Putamen (tissue), 1 donor: ENCODE measurements at places on chromosomes 1 and 21.

DNA sequence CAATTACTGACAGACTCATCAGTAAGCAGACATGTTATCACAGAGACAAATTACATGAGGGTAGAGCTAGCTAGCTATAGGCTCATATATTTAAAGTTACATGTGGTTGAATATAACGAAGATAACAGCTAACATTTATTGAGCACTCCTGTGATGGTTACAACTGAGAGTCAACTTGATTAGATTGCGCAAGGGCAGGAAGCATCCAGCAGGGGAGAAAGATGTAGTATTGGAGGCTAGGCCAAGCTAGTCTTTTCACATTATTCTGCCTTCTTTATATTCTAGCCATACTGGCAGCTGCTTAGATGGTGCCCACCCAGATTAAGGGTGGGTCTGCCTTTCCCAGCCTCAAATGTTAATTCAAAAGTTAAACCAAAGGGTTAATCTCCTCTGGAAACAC lies 37.1 kb downstream of the PIGK start:
- no peak for DNase-seq

GRCh38 chr1:192565946-192566345 lies 9.6 kb upstream of the RGS1 start:
- no peak for DNase-seq

GRCh38 chr1:107940701-107941100 lies 24.3 kb downstream of the VAV3 start:
- no peak for DNase-seq

DNA sequence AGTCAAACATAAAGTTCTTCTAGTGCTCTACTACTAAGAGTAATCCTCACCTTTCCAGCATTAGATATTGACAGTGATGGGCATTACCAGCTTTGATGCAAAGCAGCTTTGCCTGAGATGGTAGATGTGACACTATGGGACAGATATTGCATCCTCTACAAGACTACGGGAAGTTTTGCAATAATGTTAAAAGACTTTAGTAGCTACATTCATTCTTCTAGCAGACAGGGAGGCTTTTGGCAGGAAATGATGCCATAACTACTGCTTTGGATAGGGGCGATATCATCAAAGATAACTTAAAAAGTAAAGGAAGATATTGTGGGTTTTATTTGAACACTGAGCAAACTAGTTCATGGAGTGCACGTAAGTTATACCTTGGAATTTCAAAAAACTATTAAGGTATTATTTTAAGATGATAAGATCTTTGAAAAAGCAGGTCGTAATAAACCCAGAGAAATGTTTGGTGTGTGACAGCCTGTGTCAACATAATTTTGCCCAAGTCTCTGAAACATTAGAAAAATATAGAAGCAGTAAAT lies 368.3 kb upstream of the TMPRSS15 start:
- DNase-seq, result no peak

DNA sequence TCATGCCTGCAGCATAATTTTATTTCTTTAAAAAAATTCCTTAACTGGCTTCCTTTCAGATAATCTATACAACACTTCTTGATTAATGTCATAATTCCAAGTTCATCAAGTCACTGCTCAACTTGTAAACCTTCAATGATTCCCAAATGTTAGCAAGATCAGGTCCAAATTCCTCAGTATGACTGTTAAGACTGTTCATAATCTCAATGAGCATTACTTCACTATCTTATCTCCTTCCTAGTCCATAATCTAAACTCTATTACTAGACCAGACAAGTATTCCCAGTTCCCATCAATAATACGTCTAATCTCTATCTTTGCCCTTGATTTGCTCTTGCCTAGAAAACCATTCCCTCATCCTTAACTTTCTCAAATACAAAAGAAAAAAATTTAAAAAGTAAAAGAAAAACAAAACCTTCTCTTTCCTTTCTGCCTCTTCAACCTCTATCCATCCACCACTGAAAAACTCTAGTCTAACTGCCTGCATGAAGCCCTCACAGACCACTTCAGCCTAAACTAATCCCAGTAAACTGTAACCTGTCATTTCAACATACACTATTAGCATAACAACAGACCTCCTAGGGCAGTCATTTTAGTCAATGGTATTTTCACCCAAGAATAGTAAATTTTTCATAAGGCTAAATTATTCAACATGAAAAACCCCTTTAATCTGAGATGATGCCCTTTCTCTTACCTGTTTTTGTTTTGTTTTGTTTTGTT lies 15.5 kb downstream of the LUZP1 start:
- no peak for DNase-seq

DNA sequence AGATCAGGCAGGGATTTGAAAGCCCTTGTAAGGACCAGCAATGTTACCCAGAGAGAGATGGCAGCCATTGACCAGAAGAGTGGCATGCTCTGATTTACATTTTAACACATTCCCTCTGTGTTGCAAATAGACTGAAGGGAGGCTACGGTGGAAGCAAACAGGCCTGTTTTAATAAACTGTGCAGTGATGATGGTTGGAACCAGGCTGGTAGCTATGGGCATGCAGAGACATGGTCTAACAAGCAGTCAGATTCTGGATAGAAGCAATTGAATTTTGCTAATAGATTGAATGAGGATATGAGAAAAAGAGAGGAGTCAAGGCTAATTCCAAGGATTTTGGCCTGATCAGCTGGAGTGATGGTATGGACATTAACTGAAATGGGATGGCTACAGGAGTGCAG lies 32.3 kb upstream of the ZNF648 start:
- no peak for DNase-seq

DNA sequence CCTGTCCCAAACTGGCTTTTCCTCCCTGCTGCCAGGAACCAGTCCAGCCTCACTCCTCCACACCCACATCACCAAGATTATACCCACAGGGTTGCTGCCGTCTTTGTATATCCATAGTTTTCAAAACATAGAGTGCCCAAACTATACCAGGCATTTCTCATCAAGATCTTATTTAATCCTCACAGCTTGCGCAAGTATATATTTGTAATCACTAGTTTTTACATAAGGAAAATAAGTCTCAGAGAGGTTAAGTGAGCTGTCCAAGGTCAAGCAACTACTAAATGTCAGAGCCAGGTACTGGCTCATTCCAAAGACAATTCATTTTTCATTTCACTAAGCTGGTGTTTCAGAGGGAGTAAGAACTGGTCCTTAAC lies 34.9 kb upstream of the ZNF362 start:
- DNase-seq, result no peak

GRCh38 chr1:112938210-112938609 lies 17.8 kb downstream of the SLC16A1 start:
- DNase-seq, result no peak

- DNase-seq, result no peak
These were observed 106.5 kb upstream of the SLC45A1 start for GRCh38 chr1:8211251-8211882.
